Pancreas (tissue), 10 donors: ENCODE measurements at places on chromosomes 11 and 22. TPM values are rescaled to one million over a fixed set of nuclear protein-coding genes. Genes with fewer than 3 reads are reported as not detected.

Gene PIM3
- 46.7 TPM for total RNA-seq

Gene SELENOM
- total RNA-seq = 51.9 TPM

DNA sequence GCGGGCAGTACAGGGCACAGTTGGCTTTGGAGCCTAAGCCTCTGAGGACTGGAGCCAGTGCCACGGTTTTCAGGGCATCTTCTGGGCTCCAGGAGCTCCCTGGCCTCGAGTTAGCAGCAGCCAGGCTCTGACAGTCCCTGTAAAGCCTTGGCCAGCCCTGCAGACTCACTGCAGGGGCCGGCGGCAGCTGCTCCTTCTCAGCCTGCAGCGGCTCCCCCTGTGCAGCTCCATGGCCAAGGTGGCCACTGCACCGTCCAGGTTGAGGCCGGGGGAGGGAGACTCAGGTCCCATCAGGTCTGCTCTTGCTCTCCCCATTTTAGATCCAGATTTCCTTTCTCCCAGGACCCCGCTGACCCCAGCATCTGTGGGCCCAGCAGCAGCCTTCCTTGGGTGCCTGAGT is 1461.1 kb downstream of the BRD1 start:
- DNase-seq = no peak

Gene TEX54
- not detected for total RNA-seq

GRCh38 chr11:69154211-69154913 is 1.4 kb upstream of the SMIM38 start:
- no peak for DNase-seq

- no peak for DNase-seq
Observed at GRCh38 chr11:57288771-57289579, 35.8 kb downstream of the TNKS1BP1 start.

Gene TSGA10IP
- total RNA-seq = 0.19 TPM

Gene OR8G1
- not detected for total RNA-seq

- DNase-seq = no peak
Observed at GRCh38 chr11:76773921-76774361, 9.2 kb upstream of the TSKU start.

Gene RASD2
- 0.64 TPM for total RNA-seq

- DNase-seq = no peak
Observed at GRCh38 chr22:36149441-36149840, 11.1 kb downstream of the APOL3 start.

- no peak for DNase-seq
Observed at GRCh38 chr11:2481253-2481652, 36.4 kb downstream of the KCNQ1 start.

DNA sequence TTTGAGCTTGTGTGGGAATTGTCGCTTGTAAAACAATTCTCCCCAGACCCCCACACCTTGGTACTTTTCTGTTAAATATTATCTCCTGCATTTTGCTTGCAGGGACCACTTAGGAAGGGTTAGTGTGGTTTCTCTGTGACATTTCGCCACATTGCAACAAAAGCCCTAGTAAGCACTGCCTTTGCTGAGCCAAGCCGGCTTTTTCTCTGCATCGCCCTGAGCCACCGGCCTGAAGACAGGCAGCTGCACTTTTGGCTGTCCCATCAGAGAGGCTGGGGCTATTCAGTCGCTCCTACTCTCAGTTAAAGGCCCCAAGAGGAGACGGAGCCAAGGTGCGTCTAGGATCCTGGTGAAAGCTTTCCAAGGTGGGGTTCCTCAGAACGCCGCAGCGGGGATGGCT is 5.7 kb downstream of the MPPED1 start:
- DNase-seq = no peak

Gene ZNF280B
- 1.3 TPM for total RNA-seq

Gene ABCG4
- not detected for total RNA-seq

DNA sequence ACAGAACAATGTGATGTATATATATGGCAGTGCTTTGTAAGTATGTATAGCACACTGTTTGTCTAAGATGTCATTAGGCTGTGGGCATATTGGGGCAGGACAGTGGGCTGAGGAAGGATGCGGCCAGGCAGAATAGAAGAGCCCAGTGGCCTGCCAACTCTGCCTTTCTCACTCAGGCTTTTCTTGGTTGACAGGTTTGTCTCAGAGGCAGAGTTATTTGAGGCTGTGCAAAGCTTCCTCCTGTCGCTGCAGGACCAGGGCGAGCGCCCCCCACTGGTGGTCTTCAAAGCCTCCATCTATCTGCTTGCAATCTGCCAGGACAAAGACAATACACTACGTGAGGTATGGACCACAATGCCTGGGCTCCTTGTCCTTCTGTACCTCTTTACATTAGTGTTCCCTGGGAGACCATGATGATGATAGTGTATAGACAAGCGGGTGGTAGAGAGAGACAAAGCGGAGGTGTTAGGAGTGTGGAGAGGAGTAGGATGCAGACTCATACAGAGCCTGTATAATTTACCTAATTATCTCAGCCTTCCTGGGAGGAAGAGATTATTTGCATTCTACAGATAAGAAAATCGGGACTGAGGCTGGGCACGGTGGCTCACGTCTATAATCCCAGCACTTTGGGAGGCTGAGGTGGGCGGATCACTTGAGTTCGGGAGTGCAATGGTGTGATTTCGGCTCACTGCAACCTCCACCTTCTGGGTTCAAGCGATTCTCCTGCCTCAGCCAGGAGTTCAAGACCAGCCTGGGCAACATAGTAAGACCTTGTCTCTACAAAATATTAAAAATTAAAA is 37.3 kb upstream of the CCDC134 start:
- no peak for DNase-seq

DNA sequence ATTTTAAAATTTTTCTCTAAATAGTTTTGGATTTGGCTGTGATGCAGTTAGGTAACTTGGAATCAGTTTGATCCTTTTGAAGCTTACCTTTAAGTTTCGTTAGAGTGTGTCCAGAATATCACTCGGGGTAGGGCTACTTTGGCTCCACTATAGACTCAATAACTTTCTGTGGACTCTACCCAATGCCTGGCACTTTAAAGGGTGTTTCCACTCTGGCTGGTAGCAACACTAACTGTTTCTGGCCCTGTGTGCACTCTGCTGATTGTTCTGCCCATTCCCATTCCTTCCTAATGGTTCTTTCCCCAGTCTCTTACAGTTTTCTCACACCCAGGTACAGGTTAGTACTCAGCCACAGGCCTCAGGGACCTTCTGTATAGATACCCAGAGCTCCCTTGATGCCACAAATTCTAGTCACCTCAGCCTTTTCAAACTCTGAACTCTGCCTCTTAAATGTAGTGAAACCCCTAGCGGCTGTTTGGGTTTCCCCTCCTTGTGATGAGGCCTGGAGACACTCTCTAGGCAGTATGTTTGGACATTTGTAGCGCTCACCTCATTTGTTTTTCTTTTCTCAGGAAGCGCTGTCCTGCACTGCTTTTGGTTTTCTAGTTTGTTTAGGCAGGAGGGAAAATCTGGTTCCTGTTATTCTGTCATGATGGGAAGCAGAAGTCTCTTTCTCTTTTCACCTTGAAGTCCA is 16.8 kb downstream of the CUL5 start:
- no peak for DNase-seq

Gene ZNF214
- total RNA-seq = 2.1 TPM

GRCh38 chr11:92436034-92436920 is 211.7 kb downstream of the FAT3 start:
- no peak for DNase-seq

GRCh38 chr22:36562261-36562835 is 33.4 kb upstream of the EIF3D start:
- no peak for DNase-seq

GRCh38 chr11:122758339-122758738 is 80.0 kb upstream of the CRTAM start:
- DNase-seq = no peak

DNA sequence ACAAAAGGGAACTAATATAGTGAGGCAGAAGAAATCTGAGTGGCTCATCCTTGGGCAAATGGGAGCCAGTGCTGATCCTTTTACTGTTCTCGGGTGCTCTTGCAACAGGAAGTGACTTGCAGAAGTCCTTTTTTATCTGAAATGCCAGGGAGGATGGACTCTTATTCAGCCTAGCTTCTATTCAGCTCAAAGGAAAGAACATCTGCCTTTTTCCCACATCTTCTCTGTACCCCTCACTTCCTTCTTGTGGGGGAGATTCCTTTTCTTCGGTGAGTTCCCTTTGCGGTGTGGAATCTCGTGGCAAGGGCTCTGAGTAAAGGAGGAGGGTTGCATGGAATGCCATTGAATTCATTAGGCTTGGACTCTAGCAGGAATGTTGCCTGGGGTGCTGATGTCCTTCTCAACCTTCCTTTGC is 76.2 kb downstream of the ZBTB16 start:
- no peak for DNase-seq

- peak; percentile 29 for DNase-seq
Observed at GRCh38 chr22:22201185-22201929, 43.2 kb upstream of the VPREB1 start.

Gene OR51B4
- not detected for total RNA-seq

- DNase-seq = no peak
Observed at GRCh38 chr22:43544289-43544673, 132.5 kb downstream of the MPPED1 start.

- no peak for DNase-seq
Observed at GRCh38 chr22:46229701-46230100, 20.4 kb downstream of the CDPF1 start.

GRCh38 chr11:17930544-17931125 is 82.2 kb downstream of the SERGEF start:
- no peak for DNase-seq

GRCh38 chr11:121618516-121618915 is 165.7 kb upstream of the SORL1-AS1 start:
- DNase-seq = no peak

GRCh38 chr11:5476186-5476819 is 12.2 kb upstream of the OR52D1 start:
- peak; percentile 12 for DNase-seq

GRCh38 chr11:2655016-2655719 is 44.6 kb downstream of the KCNQ1OT1 start:
- DNase-seq = no peak

Gene TRIM22
- total RNA-seq = 10.8 TPM

DNA sequence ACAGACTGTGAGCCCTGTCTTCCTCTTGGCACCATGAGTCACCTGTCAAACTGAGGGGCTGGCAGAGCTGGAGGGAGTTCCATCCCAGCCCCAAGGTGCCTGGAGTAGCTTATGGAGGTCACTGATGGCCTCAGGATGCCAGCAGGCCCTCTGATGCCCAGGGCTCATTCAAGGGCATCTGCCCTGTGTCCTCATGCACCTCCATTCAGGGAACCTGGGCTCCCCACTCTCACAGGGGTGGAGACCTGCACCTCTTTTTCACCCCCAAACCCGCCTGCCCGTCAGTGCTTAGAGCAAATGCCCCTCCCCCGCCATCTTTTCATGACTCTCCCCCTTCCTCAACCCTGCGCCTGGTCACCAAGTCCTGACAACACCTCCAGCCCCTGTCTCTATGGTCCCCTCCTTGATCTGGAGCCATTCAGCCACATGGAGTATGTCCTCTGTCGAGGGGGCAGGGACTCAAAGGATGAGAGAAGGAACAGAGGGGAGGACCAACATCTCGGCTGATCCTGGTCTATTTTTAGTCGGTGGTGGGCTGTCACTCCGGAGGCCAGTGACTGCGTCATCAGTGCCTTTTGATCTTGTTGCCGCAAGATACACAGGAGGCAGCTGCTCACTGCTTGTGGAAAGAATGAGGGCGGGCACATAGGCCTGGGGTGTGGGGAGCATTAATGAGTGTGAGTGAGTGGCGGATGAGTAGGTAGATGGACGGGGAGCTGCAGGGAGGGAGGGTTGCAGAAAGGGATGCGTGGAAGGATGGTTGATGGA is 72.2 kb downstream of the CDKN1C start:
- DNase-seq = no peak

GRCh38 chr11:1863352-1864216 is 10.7 kb downstream of the LSP1 start:
- peak; percentile 91 for DNase-seq

Gene RBMXL2
- total RNA-seq = not detected

Gene MMP12
- total RNA-seq = not detected

Gene MAFF
- 7.4 TPM for total RNA-seq

Gene MMP8
- not detected for total RNA-seq

Gene FERMT3
- 1.9 TPM for total RNA-seq

GRCh38 chr22:50302564-50302963 is 4.9 kb downstream of the PLXNB2 start:
- DNase-seq = no peak

Gene ANO1
- total RNA-seq = 8.2 TPM

DNA sequence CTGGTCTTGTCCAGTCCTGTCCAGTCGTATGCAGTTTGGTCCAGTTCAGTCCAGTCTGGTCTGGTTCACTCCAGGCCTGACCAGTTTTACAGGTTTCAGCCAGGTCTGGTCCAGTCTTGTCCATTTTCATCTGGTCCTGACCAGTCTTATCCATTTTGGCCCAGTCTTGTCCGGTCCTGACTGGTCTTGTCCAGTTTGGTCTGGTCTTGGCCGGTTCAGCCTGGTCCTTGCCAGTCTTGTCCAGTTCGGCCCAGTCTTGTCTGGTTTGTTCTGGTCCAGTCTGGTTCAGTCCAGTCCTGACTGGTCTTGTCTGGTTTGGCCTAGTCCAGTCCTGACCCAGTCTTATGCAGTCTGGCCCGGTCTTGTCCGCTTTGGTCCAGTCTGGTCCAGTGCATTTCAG is 380.2 kb downstream of the OR4C45 start:
- no peak for DNase-seq

GRCh38 chr22:28907311-28908008 is 24.1 kb downstream of the ZNRF3 start:
- no peak for DNase-seq

- DNase-seq = peak; percentile 79
Observed at GRCh38 chr22:41699264-41700107, at the start of gene MEI1. MEI1 (plus strand) TSS chr22:41699503; CDS start chr22:41699539, 36 bp downstream.

- DNase-seq = no peak
Observed at GRCh38 chr11:108713076-108713790, 48.4 kb downstream of the DDX10 start.

- no peak for DNase-seq
Observed at GRCh38 chr11:20443596-20443995, 56.1 kb downstream of the PRMT3 start.

DNA sequence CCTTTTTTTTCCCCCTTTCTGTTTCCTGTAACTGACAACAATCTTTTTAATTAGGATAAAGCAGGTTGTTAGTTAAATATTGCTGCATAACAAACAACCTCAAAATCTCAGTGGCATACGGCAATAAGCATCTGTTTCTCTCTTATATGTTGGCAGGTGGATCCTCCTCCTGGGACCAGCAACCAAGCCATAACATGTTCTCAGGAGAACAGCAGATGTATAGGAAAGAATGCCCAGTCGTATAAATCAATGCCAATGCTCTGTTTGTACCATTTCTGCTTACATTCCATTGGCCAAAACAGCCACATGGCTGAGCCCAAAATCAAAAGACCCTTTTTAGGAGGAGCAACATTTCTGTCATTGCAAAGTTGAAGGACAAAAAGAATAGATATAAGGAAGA is 445.7 kb downstream of the AASDHPPT start:
- no peak for DNase-seq
